ENCODE measurements at places on chromosomes 5 and 9.

DNA sequence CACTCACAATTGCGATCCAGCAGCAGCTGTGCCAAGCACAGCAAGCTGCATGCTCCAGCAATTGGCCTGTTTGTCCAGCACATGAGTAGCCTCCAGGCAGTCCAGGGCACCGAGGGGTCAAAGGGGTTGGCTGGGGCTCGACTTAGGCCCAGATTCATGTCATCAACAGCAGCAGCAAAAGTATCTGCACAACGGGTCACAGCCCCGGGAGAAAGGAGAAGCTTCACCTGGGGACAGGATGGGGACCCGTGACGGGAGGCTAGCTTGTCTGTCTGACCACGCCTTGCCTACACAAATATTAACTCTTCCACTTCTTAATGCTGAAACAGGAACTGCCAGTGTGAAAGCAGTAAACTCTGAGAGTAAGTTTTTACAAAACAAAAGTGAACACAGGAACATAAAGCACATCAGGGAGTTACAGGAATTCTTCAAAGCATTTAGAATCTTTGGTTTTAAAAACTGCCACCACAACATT lies 191.2 kb downstream of the PIK3R1 start:
- DNase-seq: no peak

GRCh38 chr9:20771729-20772128 lies 87.7 kb downstream of the FOCAD start:
- DNase-seq: no peak

DNA sequence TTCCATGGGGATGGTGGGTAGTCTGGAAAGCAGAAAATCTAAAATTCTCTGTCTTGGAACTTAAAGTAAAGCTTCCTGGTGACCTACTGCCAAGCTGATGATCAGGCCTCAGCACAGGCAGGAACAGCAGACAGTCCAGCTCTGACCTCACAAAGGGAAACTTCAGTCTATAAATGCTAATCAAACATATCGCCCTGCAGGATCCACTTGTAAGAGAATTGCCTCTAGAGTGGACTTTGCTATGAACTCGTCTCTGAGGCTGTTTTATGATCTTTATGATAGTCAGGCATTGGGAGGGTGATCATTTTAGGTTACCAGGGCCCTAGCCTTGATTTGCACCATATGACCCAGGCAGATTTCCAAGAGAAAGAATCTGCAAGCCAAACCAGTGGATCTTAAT lies 67.6 kb upstream of the SELENOP start:
- no peak for DNase-seq

- no peak for DNase-seq
Observed at GRCh38 chr5:164958688-164959087, 1453.3 kb downstream of the MAT2B start.

- DNase-seq: no peak
Observed at GRCh38 chr5:92561411-92561959, 1019.5 kb downstream of the NR2F1-AS1 start.

- DNase-seq: no peak
Observed at GRCh38 chr5:116772806-116773205, 198.2 kb upstream of the SEMA6A start.

- no peak for DNase-seq
Observed at GRCh38 chr5:150510460-150511263, 2.7 kb downstream of the NDST1 start.

DNA sequence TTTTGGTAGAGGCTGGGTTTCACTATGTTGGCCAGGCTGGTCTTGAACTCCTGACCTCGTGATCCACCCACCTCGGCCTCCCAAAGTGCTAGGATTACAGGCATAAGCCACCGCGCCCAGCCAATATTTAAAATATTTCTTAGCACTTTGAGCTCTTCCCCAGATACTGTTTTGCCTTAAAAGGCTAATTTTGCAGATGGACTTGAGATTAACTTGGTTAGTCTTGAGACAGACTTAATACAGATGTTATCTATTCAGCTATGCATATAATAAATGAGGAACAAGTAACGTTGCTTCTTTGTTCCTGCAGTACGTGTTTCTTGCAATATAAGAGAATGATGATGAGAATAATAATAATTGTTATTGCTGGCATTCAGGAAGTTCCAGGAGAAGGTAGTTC lies 56.3 kb downstream of the PCSK5 start:
- no peak for DNase-seq

GRCh38 chr5:179123491-179124272 lies 63.5 kb downstream of the ZNF354C start:
- no peak for DNase-seq

DNA sequence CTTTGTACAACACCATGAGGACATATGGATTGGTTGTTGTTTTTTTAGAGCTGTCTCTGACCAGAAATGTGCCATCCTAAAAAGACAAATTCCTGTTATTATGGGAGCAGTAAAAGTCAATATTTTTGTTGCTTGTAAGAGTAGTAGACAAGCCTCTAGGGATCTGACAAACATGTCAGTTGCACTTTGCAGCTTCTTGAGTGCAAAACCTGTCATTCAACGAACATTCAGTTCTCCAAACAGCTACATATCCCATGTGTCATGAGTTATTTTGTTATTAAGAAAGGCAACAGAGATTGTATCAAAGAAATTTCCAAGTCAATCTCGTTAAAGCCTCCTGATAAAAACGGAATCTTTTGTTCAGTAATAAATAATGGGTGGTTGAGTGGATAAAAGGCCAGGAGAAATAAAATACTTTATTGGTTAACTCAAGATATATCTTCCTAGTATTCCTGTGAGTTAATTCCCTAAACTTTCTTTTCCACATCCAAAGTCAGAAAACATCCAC lies 18.1 kb downstream of the C5orf58 start:
- DNase-seq: no peak

- no peak for DNase-seq
Observed at GRCh38 chr5:80656425-80656824, 1.6 kb upstream of the DHFR start.

DNA sequence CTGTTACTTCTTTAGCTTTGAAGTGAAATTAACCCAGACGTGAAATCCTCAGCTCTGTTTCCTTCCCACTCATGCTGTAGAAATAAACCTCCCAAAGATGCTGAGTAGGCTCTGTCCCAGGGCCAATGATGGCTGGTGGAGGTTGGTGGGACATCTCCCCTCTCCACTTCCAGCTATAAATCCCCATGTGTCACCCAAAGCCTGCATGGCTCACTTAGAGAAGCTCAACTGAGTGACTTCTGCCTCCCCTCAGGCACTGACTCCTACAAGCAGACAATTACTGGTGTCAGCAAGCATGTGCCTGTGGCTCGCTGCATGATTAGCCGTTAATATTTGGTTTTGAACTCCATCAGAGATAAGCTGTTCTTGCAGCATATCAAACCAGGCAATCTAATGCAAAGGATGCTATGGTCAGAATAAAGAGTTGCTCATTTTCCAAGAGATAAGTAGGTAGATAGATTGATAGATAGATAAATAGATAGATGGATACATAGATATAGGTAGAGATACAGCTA lies 569.5 kb upstream of the WWC1 start:
- DNase-seq: no peak

- DNase-seq: no peak
Observed at GRCh38 chr5:84383816-84384603, 670 bp downstream of the EDIL3 start.

DNA sequence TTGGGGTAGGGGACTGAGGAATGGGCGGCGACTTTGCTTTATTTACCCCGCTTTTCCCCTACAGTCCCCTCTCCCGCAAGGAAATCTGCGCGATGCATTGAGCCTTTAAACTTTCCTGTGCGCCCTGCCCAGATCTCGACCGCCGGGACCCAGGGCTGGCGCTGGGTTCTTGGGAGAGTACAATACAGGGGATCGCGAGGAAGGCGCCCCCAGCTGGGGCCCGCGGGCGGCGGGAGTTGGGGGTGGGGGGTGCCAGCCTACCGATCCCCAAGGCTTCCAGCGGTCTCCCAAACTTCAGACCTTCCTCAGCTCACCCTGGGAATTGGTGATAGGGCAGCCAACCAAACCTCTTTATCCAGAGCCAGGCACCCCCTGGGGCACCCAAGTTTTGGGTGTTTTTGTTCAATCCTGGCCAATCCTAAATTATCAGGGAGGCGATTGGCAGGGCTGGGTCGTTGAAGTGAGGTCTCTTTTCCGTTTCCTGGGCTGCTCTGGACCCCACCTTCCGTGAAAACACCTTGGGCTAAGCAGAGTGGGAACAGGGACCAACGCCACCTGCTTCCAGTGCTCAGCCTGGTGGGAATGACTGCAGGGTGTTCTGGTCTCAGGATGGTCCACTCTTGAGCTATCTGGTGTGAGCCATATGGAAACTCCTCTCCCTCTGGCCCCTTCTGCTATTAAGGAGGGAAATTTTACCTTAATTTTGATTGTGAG lies 51.4 kb upstream of the DAB2IP start:
- DNase-seq: no peak

DNA sequence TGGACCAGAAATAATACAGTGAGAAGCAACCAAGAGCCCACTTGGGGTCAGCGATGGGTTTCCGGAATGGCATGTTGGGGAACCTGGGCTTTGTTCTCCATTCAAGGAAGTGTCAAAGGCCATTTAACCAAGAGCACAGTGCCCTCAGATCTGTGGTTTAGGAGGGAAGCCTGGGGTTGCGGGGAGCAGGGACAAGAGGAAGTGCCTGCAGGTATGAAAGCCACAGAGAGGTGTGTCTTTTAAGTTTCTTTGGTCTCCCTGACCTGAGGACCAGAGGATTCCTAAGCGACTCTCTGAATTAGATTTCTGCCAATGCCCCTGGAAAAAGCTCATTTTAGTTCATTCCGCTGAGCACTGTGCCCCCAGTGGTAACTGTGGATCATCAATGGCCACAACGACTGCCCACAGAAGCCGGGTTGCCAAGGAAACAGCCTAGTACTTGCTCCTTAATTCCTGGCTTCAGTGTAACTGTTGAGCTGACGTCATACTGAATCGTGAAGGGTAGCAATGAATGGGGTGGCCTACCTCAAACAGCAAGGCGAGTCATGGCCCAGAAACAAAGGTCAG lies 107.3 kb upstream of the SPIN1 start:
- no peak for DNase-seq

- no peak for DNase-seq
Observed at GRCh38 chr9:105419816-105420597, 27.8 kb upstream of the FSD1L start.

DNA sequence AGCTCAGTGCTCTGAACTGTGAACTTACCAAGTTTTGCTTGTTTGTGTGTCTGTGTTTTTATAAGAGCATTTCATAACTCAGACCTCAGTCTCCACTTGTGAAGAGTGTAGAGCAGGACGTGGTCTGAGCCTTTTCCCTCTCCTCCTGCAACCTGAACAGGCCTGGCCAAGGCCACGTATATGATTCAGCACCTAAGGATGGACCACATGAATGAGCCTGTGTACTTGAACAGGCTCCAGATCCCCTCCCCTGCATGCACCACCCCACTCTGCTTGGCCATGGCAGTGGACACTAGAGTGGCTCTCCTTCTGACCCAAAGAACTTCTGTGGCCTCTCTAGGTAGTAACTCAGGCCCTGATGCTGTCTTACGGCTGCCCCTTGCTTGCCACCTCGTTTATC lies 125.9 kb upstream of the FSTL4 start:
- DNase-seq: no peak

DNA sequence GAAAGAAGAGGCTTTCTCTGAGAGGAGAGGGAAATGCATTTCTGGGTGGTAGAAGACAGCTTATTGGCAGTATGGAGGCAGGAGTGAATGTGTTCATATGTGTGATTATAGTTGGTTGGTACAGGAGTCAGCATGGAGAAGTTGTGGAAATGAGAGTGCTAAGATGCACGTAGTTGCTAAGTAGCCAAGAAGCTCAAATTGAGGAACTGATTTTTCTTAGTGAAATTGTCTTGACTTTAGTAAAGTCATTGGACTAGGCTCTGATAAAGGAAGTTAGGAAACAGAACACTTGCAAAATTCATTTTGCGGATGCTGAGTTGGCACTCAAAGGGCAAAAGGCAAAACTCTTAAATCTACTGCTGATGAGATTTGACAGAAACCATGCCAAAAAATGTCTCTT lies 158.9 kb upstream of the VCAN start:
- DNase-seq: no peak

- DNase-seq: no peak
Observed at GRCh38 chr5:178282391-178282790, 49.8 kb upstream of the PHYKPL start.

DNA sequence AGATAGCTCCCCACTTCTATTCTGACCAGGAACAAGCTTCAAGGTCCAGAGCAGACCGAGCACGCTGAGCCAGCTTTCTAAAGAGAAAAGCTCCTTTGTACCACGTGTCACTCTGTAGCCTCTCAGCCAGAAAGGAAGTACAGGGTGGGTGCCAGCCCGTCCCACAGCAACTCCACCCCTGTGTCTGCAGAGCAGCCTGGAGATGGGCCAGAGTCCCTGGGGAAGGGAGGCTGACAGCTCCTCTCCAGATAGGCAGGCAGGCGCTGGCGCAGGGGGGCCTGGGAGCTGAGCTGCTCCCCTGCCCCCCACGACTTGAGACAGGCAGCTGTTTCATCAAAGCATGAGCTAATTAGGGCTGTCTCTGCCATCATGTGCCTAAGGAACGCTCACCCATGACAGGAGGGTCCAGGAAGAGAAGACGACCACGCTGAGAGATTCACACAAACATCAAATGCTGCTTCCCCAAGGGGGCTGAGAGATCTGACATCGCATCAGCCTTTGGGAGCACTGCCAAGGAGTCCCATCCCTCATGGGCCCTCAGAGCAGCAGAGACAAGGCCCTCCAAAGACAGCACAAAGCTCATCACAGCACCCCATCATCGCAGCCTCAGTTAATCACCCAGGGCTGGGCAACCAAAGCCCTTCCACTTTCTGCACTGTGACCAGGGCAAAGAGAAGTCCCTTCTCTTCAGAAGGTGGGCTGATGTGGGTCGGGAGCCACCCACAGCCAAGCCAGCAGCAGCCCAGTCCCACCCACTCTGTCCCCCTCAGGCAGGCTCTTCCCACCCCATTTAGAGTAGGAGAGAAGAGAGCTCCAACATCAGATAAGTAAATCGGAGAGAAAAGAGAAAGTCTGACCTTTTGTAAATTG lies 78.5 kb upstream of the LRRTM2 start:
- peak; percentile 38 for DNase-seq

DNA sequence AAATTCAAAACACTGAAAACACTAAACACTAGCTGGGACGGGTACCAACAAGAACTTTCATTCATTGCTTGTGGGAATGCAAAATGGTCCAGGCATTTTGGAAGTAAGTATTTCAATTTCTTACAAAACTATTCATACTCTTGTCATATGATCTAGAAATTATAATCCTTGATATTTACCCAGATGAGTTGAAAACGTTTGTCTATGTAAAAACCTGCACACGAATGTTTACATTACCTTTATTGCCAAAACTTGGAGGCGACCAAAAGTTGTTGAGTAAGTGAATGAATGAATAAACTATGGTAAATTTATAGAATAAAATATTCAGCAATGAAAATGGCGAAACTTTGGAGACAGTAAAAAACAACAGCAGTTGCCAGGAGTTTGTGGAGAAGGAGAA lies 222.1 kb upstream of the EDIL3 start:
- no peak for DNase-seq

DNA sequence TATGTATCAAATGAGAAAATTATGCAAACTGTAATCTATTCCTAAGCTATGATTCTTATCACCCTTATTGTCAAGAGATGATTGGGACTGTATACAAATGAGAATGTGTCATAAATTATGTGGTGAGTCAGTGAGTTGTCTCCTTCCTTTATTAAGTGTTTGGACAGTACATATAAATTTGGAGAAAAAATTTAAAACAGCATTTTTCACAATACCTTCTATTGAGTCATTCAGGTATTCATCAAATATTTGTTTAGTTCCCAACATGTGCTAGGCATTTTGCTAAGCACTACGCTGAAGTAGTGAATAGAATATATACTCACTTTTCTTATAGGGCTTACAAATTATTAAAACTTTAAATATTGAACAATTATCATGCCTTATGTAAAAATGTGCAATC lies 36.3 kb upstream of the PTPRD start:
- DNase-seq: no peak

Measured in activated T-cell treated with anti-CD3 and anti-CD28 coated beads, Interleukin-2, amount 50 U/mL, for 24 hours (primary cell).